ENCODE measurements at places on chromosomes 16 and 17.

GRCh38 chr16:82653550-82654511, 27.1 kb downstream of the CDH13 start:
- peak; percentile 23 for DNase-seq

DNA sequence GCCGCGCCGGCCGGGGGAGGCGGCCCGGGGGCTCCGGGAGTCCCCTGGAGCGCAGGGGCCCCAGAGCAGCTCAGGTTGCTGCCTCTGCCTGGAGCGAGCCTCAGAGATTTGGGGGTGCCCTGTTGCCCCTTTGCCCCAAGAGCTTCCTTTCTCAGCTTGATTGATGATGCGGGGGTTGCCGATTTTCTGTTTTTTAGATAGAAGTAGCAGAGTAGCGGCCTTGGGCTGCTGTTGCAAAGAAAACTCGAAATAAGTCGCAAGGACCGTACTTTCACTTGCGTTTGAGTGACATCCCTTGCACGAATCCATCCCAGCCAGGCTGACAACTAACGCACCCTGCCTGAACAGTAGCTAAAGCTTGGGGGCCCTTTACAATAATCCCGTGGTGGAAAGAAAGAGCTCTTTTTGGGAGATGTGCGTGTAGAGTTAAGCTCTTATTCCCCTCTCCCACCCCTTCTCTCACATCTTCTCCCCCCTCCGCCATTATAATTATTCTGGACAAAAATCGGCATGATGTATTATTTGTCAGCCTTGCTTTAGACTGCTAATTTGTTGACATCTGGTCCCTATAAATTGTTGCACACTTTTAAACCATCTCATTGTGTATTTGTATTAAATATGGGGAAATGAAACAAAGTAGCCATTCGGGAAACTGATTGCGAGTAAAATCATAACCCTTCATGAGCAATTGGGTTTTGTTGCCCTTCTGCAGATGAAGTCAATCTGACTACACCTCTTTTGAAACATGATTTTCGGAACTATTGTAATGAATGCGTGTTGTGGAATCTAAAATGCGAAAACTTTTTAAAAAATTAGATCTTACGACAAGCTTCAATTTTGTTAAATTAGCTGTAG, 873 bp downstream of the USP10 start:
- peak; percentile 21 for DNase-seq

DNA sequence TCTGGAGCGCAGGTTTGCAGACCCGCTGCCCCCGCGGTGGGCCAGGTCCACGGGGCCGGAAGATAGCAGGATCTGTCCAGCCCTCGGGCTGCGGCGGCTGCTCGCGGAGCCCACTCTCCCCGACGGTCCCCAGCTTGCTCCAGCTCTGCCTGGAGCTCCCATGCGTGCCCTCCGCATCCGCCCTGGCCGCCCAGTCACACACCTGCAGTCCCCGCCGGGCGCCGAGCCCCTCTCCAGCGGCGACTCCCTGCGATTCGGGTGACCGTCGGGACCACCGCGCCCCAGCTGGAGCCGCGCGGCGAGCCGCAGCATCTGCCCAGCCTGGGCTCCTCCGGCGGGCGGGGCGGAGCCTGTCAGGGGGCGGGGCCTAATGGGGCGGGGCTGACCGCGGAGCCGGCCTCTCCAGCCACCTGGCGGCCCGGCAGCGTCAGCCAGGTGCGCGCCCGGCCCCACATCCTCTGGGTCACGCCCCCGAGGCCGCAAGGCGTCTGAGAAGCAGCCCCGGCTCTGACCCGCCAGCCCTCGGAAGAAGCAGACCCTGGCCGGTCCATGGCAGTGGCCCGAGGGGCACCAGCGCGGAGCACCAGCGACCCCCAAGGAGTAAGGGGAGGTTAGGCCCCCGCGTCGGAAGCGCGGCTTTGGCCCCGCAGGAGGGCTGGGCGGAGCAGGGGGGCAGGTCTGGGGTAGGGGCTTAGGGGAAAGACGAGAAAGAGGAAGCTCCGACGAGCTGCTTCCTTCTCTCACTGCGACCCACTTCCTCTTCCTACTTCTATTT, at the start of gene PIK3R5:
Gene PIK3R5 (minus strand): TSS at position 314 of the 775 bp plus-strand sequence. CDS start 54,213 bp downstream, outside the sequence.
- peak; percentile 63 for DNase-seq

GRCh38 chr17:42334677-42335076, 46.4 kb downstream of the STAT5A start:
- DNase-seq, result no peak

- no peak for DNase-seq
Observed at GRCh38 chr16:69217433-69217832, 30.5 kb downstream of the SNTB2 start.

GRCh38 chr17:4309897-4310296, 46.1 kb upstream of the ANKFY1 start:
- no peak for DNase-seq

DNA sequence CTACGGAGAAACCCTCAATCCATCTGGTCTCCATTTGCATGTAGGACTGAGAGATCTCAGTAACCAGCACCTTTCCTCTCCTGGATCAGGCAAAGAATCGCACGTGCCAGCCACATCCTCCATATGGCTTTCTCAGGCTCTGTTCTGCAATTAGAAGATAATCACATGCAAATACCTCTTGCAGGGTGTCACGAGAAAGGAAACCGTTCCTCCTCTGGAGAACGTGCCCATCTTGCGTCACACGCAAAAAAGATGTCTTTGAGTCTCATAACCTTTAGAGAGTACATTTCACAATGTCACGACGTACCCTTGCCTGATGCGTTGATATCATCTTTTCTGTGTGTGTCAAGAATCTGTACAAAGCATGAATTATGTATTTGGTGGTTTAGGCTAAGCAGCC, 36.2 kb upstream of the DNAH17 start:
- DNase-seq, result no peak

DNA sequence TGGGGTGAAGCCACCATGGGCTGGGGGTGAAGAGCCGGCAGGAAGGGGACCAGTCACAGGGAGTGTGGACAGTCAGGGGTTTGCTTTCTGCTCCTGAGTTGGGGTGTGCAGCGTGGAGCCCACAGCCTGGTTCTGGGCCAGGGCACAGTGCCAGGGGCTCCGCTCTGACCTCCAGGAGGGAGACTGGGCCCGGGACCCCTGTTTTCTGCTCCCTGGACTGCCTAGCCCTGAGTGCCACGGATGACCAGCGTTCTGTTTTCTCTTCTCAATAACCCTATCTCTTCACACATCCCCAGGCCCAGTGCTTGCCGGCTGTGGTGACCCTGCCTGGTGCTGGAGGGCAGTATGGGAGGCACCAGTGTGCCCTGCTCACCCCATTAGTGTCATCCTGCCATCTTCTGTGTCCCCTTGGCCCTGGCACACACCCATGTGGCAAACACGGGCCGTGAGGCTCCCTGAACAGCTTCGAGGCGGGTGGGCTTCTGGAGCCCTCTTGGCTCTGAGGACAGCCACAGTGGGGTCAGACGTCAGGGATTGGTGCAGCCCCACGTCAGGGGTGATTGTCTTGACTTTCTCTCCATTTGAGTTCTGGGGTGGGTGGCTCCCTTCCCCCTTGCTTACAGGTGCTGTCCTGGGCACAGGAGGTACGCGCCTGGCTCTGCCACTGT, 1.1 kb downstream of the CEMP1 start:
- no peak for DNase-seq

GRCh38 chr16:1042049-1042744, 30.4 kb upstream of the SSTR5 start:
- no peak for DNase-seq

- no peak for DNase-seq
Observed at GRCh38 chr16:89906140-89907025, 12.3 kb upstream of the MC1R start.

DNA sequence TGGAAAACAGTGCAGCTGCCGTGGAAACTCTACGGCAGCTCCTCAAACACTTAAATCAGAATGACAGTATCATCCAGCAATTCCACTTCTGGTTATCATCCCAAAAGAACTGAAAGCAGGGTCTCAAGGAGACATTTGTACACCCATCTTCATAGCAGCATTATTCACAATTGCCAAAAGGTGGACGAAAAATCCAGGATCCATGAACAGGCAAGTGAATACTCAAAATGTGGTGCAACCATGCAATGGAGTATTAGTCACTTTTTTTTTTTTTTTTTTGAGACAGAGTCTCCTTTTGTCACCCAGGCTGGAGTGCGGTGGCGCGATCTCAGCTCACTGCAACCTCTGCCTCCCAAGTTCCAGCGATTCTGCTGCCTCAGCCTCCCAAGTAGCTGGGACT, 10.6 kb upstream of the AATK start:
- no peak for DNase-seq

GRCh38 chr17:57274162-57274561, 17.8 kb downstream of the MSI2 start:
- DNase-seq, result no peak

GRCh38 chr16:30053376-30054015, 12.1 kb upstream of the ALDOA start:
- no peak for DNase-seq

- no peak for DNase-seq
Observed at GRCh38 chr16:89845417-89845816, 17.1 kb downstream of the SPIRE2 start.

GRCh38 chr16:48619547-48619946, 9.6 kb upstream of the N4BP1 start:
- no peak for DNase-seq

GRCh38 chr17:1485423-1486376, 6.8 kb downstream of the MYO1C start:
- no peak for DNase-seq

- DNase-seq, result no peak
Observed at GRCh38 chr17:72946156-72946555, 146.3 kb downstream of the SLC39A11 start.
